Hepatic stellate cell (primary cell): ENCODE measurements at places on chromosomes 5 and 9.

- DNase-seq = peak; percentile 90
Observed at GRCh38 chr5:149605998-149606724, 24.9 kb downstream of the ARHGEF37 start.

DNA sequence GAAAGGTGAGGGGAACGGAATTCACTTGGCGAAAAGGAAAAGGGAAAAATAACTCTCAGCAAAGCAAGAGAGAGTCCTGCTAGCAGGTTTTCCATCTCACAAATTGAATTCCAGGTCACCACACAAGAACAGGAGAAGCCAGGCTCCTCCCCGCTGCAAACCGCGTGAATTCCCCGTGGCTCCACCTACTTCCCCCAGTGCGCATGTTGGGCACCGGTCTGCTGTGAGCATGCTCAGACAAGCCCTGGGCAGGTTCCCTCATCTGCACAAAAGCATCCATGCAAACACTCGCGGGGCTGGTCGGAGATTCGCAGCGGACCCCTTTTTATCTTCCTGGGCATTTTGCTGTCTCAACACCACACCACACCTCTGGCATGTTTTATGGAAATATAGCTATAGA is 58.5 kb upstream of the S1PR3 start:
- DNase-seq = no peak

DNA sequence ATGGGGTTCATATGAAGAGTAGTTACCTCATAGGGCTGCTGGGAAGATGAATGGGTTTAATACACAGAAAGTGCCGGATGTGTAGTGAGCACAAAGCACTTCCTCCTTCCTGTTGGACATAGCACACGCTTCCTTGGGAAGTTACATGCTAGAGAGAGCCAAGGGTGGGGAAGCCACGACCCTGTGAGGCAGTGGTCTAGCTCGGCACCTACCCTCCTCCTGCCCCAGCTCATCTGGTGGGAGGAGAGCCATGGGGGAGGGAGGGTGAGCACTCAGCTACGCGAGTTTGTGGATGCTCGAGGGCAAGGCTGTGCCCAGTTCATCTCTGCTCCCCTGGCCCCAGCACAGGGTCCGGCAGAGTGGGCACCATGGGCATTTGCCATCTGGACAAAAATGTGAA is 43.6 kb upstream of the NEK6 start:
- no peak for DNase-seq

GRCh38 chr5:178222292-178222691 is 10.3 kb downstream of the PHYKPL start:
- no peak for DNase-seq

GRCh38 chr5:173501922-173502321 is 114.5 kb downstream of the BOD1 start:
- no peak for DNase-seq

- DNase-seq = no peak
Observed at GRCh38 chr9:88821033-88821745, 170.1 kb upstream of the S1PR3 start.

- no peak for DNase-seq
Observed at GRCh38 chr5:147853372-147853987, 22.0 kb upstream of the SPINK1 start.

- no peak for DNase-seq
Observed at GRCh38 chr9:121727295-121728020, 76.0 kb downstream of the DAB2IP start.

DNA sequence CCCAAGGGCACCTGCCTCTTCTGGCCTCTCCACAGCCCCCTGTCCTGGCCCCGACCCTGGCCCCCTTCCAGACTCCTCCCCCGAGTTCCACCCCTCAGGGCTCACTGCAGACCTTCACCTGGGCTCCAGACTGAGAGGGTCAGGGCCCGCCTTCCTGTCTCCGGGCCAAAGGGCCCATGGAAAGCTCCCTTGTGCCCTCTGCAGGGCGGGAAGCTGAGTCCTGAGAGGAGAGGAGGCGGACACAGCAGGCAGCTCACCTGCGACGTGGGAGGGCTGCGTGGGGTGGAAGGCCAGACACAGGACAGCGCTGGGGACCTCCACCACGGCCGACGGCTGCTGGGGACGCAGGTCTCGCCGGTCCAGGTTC is 20.6 kb downstream of the DYNC2I2 start:
- DNase-seq = no peak

- DNase-seq = peak; percentile 77
Observed at GRCh38 chr5:135829681-135830383, 4.6 kb upstream of the SLC25A48 start.

DNA sequence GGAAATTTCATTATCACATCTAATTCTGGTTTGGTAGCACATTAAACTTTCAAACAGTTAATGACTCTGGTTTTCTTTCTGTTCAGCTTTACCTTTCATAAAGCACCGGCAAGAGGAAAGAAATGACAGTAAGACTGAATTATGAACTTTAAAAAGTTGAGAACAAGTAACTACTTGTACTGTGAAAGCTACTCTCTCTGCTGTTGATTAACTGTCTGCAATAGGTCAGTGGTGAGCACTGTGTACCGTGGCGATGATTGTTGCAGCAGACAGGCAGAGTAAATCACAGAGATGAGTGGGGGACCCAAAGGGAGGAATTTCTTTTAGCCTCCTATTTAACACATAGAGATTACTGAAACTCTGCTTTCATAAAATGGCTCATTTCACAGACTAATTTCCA is 74.0 kb upstream of the MEF2C start:
- DNase-seq = no peak

- no peak for DNase-seq
Observed at GRCh38 chr9:136304456-136304855, 562 bp upstream of the CCDC187 start.

DNA sequence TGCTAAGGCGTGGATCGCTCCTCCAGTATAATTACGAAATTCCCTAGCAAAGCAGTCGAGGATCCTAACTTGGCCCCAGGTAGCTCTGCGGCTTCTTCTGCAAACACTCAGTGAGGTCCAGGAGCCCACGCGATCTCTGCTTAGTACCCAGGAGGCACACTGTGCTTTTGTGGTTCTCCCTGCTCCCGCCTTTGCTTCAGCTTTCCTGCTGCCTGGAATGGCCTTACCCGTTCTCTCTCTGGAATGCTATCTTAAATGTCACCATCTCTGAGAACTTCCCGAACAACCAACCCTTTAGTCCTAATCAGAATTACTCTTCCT is 639 bp downstream of the INVS start:
- peak; percentile 24 for DNase-seq
